Urinary bladder (tissue), 4 donors: ENCODE measurements at places on chromosomes 6 and 20. TPM values are rescaled to one million over a fixed set of nuclear protein-coding genes. Genes with fewer than 3 reads are reported as not detected.

The ANKRD66 gene
- total RNA-seq: not detected

- no peak for DNase-seq
Observed at GRCh38 chr20:33679758-33680485, 5.7 kb upstream of the NECAB3 start.

The HLA-A gene
- total RNA-seq: 85.1 TPM

The OPRM1 gene
- total RNA-seq: 1.2 TPM

- DNase-seq: no peak
Observed at GRCh38 chr20:42340368-42340767, 722.2 kb upstream of the CHD6 start.

DNA sequence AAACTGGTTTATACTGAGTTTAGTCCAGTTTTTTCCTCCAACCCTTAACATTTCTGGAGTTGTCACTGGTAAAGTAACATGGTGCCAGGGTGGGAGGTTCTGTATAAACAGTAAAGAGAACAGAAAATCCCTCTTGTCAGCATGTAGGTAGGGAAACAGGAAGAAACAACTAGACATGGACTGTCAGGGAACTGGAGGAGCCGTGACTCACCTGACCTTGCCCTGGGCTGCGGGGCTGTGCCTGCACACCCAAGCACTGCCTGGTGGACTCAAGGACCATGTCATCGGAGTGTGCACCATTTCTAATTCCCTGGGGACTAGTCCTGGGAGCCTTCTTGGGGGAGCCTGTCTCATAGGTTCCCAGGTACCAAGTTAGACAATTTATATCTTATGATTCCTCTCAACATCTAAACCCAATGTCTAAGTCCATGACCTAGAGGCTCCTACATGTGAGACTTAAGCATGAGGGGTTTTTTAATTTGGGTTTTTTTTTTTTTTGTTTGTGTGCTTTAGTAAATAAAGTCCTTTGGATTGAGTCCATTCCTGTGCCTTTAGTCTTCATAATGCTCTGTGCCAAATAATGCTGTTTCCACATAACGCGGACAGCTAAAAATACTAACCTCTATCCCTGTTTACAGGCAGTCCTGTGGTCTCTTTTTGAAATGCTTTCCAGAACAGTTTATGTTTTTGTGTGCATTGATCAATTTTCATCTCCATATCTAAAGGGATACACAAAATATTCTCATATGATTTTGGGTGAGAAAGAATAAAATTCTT, 136.9 kb upstream of the SUPT3H start:
- no peak for DNase-seq

The RNF5 gene
- total RNA-seq: 30.1 TPM

The SPATA2 gene
- total RNA-seq: 1.4 TPM

The OR2H2 gene
- not detected for total RNA-seq

- no peak for DNase-seq
Observed at GRCh38 chr6:16832043-16832567, 70.8 kb upstream of the ATXN1 start.
